GM13977 (cell line): ENCODE measurements at places on chromosomes 4 and X.

DNA sequence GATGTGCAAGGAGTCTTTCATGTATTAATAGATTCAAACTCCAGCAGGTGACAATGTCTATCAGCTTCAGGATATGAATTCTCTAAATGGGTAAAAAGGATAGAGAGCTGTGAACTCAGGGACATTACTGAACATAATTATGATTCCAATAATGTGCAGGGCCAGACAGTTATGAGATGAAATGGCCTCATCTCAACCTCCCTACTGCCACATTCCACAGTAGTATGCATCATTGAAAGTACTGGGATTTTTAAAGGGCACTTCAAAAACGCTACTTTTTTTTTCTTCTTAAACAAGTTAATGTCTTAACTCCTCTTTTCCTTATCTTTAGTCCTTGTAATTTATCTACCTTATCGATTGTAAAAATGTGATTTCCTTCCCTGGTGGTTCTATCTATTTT, 202.0 kb downstream of the APBB2 start:
- no peak for DNase-seq

DNA sequence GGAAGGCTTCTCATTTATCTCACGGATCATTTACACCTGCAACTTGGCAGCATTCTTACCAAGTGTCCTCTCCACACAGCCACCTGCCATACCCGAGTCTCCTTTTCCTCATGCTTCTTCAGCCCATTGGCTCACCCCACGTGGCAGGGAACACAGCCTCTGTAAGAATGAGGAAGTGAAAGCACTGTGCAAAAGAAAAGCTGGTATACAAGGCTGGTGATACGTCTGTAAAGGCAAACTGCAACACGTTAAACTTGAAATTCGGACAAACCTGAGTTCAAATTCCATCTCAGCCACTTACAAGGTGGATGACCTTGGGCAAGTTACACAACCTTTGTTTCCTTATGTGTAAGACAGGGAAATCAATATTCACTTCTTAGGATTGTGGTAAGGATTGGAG, 164.0 kb upstream of the RASGEF1B start:
- DNase-seq, result no peak

- no peak for DNase-seq
Measured at GRCh38 chr4:159770401-159770800, 667.5 kb downstream of the RAPGEF2 start.

- DNase-seq, result no peak
Measured at GRCh38 chr4:123516576-123516975, 120.0 kb downstream of the SPRY1 start.

DNA sequence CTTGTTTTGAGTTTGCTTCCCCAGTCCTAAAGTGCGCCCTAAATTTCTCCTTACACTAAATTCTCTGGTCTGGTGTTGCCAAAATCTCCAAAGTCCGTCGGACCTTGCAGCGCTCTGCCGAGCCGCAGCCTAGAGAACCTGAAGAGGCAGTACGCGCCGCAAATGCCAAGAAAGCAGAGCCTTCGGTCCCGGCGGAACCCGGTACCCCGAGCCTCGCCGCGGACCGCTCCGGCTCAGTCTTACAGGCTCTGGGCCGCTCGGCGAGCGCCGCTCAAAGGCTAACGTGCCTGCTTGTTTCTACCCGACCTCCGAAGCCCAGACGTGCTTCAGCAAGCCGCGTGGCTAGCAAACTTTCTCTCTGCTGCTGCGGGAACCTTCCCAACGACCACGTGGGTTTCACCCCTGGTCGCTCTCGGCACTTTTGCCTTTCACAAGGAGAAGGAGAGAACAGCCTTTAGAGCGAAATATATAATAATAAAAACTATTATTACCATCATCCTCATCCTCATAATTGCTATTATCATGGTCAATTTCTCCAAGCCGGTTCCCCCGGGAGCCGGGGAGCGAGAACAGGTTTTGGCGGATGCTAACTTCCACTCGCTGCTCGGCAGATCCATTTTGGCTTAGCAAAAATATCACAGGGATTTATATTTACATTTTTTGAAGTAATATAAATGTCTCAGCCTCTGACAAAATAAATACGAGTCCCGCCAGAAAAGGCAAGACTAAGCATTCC, 2.2 kb upstream of the HTR2C start:
- no peak for DNase-seq

DNA sequence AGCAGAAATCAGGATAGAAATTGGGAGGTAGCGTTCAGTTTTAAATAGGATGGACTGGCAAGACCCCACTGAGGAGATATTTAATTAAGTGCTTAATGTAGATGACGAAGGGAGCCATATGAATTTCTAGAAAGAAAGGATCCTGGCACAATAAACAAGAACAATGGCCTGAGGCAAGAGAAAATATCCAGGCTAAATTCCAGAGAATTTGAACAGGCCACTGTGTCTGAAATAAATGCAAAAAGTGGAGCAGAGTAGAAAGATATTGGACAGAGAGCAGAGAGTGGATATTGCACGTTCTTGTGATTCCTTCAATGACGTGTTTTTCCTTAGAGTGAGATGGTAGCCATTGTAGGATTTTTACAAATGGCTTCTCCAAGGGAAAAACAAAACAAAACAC, 1504.8 kb downstream of the C4orf33 start:
- DNase-seq, result no peak

- DNase-seq, result no peak
Measured at GRCh38 chrX:148813422-148813821, 313.0 kb downstream of the AFF2 start.

GRCh38 chr4:80154545-80154933, 42.8 kb upstream of the PRDM8 start:
- no peak for DNase-seq

GRCh38 chrX:48864210-48864609, 28.8 kb upstream of the PCSK1N start:
- no peak for DNase-seq
